ENCODE measurements at places on chromosomes 5 and 9.

DNA sequence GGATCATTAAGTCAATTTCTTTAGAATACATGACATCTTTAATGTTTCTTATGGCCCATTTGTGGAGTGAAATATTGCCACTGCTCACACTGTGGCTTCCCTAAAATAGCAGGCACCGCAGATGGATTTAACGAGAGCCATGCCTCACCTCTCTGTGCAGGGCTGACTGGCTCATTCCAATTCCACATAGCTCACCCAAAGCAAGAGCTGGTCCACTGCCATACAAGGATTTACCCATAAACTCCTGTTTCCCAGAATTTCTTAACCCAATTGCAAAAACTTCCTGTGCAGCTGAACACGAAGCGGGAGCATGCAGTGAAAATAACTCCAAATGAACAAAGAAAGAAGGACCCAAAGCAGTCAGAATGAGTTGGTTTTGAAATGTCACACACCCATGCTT is 159.5 kb downstream of the BAAT start:
- DNase-seq, result no peak

DNA sequence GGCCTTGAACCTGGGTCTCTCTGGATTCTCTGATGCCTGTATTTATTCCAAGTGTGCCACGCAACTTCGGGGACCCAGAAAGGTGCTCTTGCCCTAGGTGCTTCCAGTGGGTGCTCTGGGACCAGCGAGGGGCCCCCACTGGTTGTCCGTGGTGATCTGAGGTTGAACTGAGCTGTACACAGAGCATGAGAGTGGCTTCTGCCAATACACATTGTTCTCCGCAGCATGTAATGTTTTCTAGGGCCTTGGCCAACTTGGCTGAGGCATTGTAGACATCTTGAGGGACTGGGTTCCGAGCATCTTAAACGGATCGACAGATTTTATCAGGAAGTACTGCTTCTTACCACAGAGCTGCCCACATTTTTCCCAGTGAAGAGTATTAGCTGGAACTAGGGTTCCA is 117.9 kb downstream of the MTX3 start:
- no peak for DNase-seq

- no peak for DNase-seq
Measured at GRCh38 chr5:19172926-19173470, 815.0 kb downstream of the CDH18 start.

DNA sequence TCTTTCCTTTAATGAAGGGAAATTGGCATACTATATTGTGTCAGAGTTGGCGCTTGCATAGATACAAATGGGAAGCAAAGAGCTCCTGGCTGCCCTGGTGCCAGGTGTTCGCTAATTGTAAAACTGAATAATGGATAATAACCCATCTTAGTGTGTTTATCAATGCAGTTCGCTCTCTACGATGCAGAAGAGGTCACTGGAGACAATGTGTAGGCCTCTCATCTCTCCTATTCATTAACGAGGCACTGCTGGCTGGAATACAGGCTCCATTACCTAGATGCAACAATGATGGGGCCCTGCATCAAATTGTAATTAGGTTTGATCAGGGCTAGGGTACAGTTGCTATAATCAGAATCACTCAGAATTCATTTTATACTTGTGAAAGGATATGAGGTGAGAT is 171.0 kb downstream of the RMI1 start:
- DNase-seq, result no peak

GRCh38 chr5:41425736-41426135 is 84.7 kb downstream of the PLCXD3 start:
- DNase-seq, result no peak

- no peak for DNase-seq
Measured at GRCh38 chr9:115278326-115279035, 160.5 kb upstream of the TNC start.

GRCh38 chr5:110840347-110840960 is 101.6 kb downstream of the SLC25A46 start:
- no peak for DNase-seq

GRCh38 chr9:114624677-114625076 is 13.6 kb downstream of the TMEM268 start:
- no peak for DNase-seq

GRCh38 chr5:121292664-121293063 is 559.0 kb upstream of the FTMT start:
- DNase-seq, result no peak

DNA sequence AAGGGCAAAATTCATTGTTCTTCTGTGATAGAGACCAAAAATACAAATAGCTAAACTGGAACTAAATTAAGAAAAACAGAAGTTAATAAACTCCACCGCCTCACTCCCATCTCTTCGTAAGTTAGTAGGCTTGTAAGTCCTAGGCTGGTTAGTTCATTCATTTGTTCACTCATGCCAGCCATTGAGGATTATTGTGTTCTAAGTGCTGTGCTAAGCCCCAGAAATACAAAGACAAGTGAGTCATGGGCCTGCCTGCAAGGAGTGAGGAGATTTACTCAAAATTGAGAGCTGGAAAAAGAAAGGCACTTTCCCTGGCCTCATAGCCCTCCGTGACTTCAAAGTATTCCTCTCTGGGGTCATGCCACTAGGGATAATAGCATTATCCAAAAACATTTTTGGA is 8.5 kb downstream of the DOCK8 start:
- no peak for DNase-seq

GRCh38 chr5:31939151-31939550 is 235.0 kb downstream of the GOLPH3 start:
- DNase-seq, result no peak

DNA sequence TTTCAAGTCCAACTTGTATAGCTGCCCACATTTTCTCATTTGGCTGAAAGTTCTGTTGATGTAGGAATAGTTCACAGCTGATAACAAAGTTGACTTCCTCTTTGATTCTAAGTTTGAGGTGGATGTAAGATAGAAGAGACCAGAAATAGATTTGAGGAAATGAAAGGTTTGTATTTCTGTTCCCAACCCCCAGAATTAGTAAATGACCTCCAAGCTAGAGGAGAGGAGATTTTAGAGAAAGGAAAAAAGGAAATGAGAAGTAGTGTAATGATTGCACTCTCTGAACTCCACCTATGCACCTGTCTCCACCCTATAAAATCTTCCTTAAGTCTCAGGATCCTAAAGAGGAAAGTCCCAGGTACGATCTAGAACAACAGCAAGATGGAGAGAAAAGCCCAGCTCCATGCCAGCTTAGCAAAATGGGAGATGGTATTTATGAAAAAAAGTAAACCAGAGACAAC is 130.4 kb upstream of the POC5 start:
- DNase-seq, result no peak

- no peak for DNase-seq
Measured at GRCh38 chr9:112839331-112839730, 51.3 kb downstream of the SLC46A2 start.

- peak; percentile 12 for DNase-seq
Measured at GRCh38 chr9:138009016-138009802, 131.6 kb downstream of the CACNA1B start.

GRCh38 chr5:28009576-28009975 is 971.2 kb upstream of the CDH9 start:
- DNase-seq, result no peak

- no peak for DNase-seq
Measured at GRCh38 chr9:113205861-113206260, 15.2 kb downstream of the FKBP15 start.

- DNase-seq, result peak; percentile 2
Measured at GRCh38 chr5:101505891-101506570, 602.9 kb upstream of the ST8SIA4 start.

DNA sequence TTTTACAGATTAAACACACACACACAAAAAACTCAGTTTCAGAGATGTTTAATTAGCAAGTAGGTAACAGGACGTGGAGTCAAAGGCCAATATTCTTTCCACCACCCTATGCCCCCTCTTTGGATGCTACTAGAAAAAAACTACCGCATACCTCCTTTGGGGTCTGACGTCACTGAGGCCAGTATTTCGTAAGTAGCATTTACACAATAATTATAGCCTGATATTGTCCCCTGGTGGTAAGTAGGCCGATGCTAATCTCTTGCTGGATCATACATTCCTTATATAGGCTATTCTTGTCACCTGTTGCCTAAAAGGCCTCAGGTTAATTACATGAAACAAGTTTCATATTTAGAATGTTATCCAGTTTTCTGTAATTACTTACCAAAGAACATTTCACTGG is 21.0 kb upstream of the SMARCA2 start:
- no peak for DNase-seq

DNA sequence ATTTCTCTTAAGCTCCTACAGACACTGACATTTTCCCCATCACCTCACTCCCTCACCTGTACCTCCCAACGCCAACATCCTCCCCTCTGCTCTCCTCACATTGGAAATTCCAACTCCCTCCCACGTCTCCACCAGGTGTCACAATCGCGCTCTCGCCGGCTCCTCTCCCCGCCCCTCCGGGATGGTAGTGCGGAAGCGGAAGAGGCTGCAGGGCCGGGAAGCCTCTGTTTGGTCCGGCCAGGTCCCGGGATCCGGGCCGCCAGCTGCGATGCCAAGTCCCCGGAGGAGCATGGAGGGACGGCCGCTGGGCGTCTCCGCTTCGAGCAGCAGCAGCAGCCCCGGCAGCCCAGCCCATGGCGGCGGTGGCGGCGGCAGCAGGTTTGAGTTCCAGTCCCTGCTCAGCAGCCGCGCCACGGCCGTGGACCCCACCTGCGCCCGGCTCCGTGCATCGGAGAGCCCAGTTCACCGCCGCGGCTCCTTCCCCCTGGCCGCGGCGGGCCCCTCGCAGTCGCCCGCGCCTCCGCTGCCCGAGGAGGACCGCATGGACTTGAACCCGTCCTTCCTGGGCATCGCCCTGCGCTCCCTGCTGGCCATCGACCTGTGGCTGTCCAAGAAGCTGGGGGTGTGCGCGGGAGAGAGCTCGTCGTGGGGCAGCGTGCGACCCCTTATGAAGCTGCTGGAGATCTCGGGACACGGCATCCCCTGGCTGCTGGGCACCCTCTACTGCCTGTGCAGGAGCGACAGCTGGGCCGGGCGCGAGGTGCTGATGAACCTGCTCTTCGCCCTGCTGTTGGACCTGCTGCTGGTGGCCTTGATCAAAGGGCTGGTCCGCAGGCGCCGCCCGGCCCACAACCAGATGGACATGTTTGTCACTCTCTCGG is at the start of gene PLPP6:
PLPP6 (plus strand) TSS at position 187 of the 881 bp plus-strand sequence; CDS start at position 269, 82 bp downstream.
- peak; percentile 93 for DNase-seq

- no peak for DNase-seq
Measured at GRCh38 chr9:22423566-22423965, 23.1 kb upstream of the DMRTA1 start.
